ENCODE measurements at places on chromosomes 7 and 10. TPM values are rescaled to one million over a fixed set of nuclear protein-coding genes. Genes with fewer than 3 reads are reported as not detected.

The OGDHL gene
- total RNA-seq: 0.25 TPM

The VWA2 gene
- 0.15 TPM for total RNA-seq

The SLC39A12 gene
- not detected for total RNA-seq

The TMEM236 gene
- total RNA-seq: 0.15 TPM

The EGR2 gene
- total RNA-seq: 3.7 TPM

The SERPINE1 gene
- 408 TPM for total RNA-seq

The ARHGEF5 gene
- total RNA-seq: 2.2 TPM

The AKR1C1 gene
- 475 TPM for total RNA-seq

The GRM8 gene
- total RNA-seq: not detected

The NUDT13 gene
- 1.0 TPM for total RNA-seq

The NAT16 gene
- not detected for total RNA-seq

The LEP gene
- not detected for total RNA-seq

The GPR15LG gene
- total RNA-seq: not detected

The SPAM1 gene
- not detected for total RNA-seq

The POLD2 gene
- total RNA-seq: 58.2 TPM

Measured in cardiac ventricle fibroblast (primary cell).